ENCODE measurements at places on chromosomes 5 and 9.

DNA sequence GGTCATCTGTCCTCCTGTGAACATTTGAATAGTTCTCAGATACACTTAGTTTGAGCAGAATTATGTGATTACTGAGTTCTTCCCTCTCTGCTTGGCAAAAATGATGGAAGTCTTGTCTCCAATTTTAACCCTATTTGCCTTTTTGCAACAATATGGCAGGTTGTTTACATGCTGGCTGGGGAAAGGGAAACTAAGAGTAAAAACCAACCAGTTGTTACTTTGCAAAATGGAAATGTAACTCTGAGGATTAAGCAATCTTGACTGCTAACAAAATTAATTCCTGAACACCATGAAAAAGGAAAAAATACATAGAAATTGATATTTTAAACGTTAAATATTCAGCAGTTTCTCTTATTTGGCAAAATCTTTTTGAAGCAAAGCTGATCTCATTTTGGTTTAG is 11.1 kb downstream of the SIT1 start:
- DNase-seq = no peak

- no peak for DNase-seq
Observed at GRCh38 chr9:117392992-117393391, 21.9 kb downstream of the ASTN2 start.

DNA sequence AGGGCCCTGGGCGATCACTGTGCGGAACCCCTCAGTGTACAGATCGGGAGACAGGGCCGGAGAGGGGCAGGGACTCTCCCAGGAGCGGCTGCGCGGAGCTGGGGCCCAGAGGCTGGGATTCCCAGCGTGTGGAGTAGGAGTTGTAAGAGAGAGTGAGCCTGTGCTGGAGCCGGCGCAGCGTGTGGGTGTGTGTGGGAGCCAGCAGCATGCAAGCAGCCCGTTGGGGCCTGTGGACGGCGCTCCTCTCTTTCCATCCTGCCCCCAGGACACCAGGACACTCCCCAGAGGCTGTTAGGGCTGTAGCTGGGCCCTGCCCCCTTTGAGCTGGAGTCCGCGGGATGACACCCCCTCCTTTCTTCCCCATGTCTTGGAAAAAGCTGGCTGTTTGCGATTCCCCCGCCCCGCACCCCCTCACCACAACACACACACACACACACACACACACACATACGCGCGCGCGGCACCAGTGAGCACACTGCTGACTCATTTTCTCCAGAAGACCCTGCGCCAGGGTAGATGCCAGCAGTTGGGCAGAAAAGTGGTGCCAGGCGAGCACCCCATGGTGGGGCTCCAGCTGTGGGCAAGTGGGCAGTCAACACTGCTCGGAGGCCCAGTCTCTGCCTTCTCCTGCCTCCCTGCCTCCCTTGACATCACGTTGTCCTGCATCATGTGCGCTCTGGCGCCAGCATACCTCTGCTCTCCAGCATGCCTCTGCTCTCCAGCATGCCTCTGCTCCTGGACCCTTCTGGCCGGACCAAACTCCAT is 1.5 kb downstream of the COL27A1 start:
- DNase-seq = no peak

DNA sequence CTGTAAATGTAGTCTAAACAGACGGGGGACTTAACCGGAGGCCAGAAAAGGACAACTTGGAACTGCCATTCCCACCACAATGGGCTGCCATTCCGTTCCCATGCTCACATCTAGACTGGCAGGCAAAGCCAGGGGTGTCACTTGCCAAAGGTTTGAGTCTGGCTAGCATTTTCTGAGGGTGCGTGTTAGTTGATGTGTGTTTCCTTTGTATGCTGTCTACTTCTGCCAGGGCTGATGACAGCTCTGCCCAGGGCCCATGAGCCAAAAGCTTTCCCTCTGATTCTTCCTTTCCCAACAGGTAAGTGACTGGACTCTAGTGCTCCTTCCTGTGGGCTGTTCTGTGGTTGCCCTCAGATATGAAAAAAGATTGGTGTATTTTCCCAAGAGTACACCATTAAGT is 68.0 kb downstream of the ZNF608 start:
- no peak for DNase-seq

GRCh38 chr9:114140850-114141249 is 14.5 kb upstream of the COL27A1 start:
- DNase-seq = no peak

DNA sequence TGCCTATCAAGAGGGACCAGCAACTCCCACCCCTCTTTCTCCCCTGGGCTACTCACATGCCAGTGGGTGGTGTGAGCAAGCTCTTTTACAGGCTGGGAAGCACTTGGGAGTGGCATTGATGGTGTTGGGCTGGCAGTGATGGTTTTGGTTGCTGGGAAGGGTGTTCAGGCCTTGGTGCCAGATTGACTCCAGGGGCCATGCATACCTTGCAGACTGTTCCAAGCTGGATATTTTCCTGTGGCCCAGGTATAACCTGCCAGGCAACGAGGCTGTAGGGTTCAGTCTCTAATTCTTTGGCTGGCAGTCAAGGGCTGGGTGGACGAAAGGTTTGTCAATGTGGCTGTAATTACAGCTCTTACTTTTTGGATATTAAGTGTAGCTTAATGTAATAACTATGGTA is 177.3 kb downstream of the MACROH2A1 start:
- DNase-seq = no peak

GRCh38 chr9:108983885-108984284 is 29.4 kb downstream of the CTNNAL1 start:
- DNase-seq = no peak

DNA sequence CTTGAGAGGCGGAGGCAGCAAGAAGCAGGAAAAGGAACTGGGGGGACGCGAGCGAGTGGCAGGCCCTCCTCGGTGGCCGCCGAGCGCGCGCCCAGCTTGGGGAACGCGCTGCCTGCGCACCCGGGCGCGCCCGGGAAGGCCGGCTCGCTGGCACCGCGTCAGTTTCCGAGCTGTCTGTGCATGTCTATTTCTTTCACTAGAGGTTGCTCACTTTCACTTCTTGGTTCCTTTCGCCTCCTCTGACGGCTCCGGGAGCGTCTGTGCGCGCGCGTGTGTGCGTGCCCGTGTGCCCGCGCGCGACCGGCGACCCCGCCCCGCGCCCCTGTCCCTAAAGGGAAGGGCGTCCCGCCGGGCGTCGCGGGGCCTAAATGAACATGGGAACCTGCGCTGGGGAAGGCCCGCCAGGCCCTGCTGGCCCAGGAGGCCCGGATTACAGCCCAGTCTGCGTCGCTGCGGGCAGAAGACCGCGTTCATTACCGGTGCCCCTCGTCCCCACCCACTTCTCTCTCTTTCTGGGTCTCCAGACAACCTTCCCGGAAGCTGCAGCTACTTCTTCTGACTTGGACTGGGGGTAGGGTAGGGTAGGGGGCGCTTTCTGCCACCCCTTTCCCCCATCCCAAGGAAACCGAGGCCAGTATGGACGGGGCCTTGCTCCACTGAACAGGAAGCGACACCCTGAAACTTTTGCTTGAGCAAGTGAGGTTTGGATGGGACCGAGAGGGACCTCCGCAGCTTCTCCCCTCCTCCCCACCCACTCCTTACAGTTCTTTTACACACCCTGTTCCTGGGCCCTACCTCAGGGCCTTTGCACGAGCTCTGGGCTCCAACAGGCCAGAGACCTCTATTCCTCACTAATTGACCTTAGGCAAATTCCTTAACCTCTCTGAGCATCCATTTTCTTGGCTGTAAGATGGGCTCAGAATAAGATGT is 205.8 kb upstream of the IER5L start:
- DNase-seq = no peak

- no peak for DNase-seq
Observed at GRCh38 chr5:140049205-140049604, 6.1 kb upstream of the NRG2 start.

DNA sequence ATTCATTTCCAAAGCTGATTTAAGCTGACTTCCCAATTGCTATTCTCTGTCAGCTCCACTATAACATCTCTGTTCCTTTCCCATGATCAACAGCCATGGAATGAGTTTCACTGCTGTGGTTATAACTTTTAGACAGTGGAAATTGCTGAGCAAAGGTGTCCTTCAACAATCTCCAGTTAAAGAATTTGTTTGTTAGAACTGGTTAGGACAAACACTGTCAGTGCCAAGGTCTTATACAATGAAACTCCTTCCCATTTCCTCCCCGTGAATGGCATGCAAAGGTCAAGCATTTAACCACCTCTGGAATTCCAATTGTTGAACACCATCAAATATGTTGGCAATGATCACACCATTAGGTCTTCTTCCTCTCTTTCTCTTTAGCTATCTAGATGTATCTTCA is 45.7 kb upstream of the GHR start:
- no peak for DNase-seq

GRCh38 chr5:22928821-22929482 is 75.8 kb upstream of the CDH12 start:
- no peak for DNase-seq

- DNase-seq = no peak
Observed at GRCh38 chr5:93192683-93193082, 388.3 kb downstream of the NR2F1-AS1 start.

DNA sequence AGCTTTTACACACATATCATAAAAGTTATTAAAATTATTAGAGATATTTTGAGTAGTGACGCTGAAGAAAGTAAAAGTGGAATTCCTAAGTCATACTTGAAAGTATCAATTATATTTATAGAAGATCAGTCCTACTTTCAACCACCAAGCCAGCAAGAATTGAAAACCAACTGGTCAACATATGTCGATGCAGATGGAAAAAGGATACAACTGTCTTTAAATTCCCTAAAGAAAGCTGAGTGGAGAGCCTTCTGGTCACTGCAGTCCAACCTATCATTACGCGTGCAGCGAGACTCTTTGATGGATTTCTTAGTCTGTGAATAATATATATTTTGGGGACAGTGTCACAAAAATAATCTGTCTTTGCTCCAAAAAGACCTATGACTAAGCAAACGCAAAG is 15.3 kb downstream of the MEF2C start:
- DNase-seq = no peak

GRCh38 chr9:119216651-119217331 is 152.4 kb downstream of the BRINP1 start:
- no peak for DNase-seq

DNA sequence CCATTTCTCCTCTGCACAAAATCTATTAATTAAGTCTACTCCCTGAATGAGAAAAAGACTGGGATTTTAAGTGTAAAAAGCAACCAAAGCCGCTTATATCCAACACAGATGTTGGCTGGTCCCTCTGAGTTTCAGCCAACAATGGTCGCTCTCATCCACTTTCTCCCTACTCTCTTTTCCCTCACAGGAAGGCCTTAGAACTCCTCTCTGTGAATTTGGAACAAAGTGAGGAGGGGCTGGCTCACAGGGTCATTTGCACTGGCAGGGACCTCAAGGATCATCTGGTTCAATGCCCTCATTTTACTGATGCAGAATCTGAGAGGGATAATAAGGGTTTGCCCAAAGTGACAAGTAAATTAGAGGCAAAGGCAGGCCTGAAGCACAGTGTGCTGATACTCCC is 64.0 kb downstream of the DPYSL3 start:
- no peak for DNase-seq

GRCh38 chr5:142857405-142857804 is 87.2 kb downstream of the ARHGAP26 start:
- DNase-seq = no peak
